ENCODE measurements at places on chromosomes 13 and 19.

GRCh38 chr19:1911098-1911497 lies 5.9 kb downstream of the ADAT3 start:
- no peak for DNase-seq

DNA sequence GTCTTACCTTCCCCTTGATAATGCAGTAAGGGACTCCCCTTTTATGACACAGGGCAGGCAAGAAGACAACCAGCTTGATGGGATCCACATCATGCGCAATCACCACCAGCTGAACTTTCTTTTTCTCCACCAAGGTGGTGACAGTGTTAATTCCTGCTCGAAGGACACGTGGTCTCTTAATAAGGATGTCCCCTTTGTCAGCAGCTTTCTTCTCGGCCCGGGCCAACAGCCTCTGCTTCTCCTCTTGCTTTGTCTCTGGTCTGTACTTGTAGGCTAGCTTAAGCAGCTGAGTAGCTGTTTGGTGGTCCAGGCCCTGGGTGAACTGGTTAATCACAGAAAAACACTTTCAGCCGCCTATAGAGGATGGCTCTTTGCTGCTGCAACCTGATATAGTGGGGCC lies 8.0 kb downstream of the ZNF431 start:
- no peak for DNase-seq

GRCh38 chr13:71870100-71870499 lies 3.1 kb upstream of the DACH1 start:
- DNase-seq: no peak

GRCh38 chr13:51271528-51272085 lies 49.4 kb downstream of the FAM124A start:
- DNase-seq: no peak
